ENCODE measurements at places on chromosomes 13 and 19.

- DNase-seq: peak; percentile 43
Observed at GRCh38 chr19:15304140-15304705, 28.1 kb downstream of the BRD4 start.

DNA sequence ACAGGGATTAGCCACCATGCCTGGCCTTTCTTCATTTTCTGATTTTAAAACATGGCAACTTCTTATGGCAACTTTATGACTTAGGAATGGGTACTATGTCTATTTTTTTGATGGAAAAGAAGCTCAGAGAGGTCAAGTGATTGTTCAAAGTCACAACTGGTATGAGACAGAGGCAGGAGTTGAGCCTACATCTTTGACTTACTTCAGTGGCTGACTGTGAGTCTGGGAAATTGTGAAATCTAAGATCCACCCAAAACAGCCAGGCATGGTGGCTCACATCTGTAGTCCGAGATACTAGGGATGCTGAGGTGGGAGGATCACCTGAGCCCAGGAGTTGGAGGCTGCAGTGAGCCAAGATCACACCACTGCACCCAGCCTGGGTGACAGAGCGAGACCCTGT lies 2.4 kb upstream of the ACTL9 start:
- no peak for DNase-seq

- no peak for DNase-seq
Observed at GRCh38 chr19:21101521-21102242, 19.7 kb downstream of the ZNF714 start.

DNA sequence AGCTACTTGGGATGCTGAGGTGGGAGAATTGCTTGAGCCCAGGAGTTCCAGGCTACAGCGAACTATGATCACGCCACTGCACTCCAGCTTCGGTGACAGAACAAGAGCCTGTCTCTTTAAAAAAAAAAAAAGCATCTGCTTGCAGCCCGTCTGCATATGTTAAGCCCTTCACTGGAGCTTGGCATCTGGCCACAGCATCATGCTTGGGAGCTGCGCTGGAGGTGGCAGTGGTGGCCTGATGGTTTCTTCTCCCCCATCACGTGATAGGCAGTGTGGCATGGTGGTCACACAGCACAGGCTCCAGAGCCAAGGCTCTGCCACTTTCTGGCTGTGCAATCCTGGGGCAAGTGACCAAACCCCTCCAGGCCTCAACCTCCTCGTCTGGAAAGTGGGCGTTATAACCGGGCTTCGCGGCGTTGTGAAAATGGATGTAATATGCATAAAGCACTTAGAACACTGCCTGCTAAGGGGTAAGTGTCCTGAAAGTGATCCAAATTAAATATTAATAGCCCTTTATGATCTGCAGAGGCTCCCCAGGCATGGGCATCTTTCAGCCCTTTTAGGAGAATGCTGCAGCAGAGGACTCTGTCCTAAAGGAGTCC lies 24.4 kb downstream of the MARK4 start:
- no peak for DNase-seq

- peak; percentile 97 for DNase-seq
Observed at GRCh38 chr13:72727417-72728289, at the start of the genes BORA and MZT1. Gene BORA (plus strand): TSS chr13:72727923. CDS start chr13:72728941, 1,018 bp downstream. Gene MZT1 (minus strand): TSS chr13:72727629. CDS start chr13:72727602, 27 bp downstream.

- DNase-seq: no peak
Observed at GRCh38 chr19:13022111-13022858, 27.0 kb downstream of the NFIX start.

DNA sequence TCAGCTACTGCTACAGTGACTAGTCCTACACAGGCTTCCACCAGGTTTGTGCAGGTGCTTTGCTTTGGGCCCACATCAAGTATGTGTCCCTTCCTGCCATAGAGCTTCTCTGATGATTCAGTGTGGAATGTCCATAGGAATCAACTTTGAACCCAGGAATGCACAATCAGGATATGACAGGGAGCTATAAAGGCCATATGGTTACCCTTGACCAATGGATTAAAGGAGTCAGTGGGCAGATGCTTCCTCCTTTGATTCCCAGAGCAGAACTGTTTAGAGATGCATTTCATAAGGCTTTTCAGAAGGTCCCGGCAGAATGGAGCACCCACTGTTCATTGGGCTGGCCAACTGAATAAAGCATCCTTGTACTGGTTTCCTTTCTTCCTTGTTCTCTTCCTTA lies 145.2 kb upstream of the WASF3 start:
- DNase-seq: no peak

DNA sequence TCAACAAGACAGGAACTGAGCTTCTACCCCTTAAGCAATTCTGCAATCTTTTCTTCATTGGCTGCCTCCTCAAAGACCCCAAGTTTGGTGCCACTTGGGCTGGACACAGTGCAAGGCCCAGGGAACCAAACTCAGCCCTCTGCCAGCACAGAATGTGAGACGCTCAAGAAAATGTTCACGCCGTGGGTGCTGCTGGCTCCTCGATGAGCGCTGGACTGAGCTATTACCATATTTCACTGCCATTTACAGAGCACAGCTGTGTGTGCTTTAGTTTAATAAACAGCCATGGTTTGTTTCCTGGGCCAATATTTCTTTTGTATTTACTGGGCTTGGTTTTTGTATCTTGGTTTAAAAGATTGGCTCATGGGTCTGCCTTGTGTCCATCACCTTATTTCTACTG lies 138.8 kb upstream of the VSTM2B start:
- no peak for DNase-seq

DNA sequence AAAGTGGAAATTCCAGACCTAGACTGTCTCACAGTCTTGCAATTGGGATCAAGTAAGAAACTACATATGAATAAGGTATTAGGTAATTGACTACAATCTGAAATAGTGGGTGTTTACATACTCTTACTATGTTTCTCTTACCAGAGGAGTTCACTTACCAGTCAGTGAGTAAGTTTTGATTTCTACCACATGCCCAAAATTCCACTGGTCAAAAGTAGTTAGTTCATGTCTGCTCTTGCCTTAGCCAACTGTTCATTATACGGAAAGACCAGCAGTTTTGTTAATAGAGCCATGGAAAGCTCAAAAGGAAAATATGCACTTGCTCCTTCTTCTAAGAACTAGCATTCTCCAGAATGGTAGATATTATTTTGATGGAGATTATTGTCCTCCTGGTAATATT lies 490.8 kb downstream of the RFC3 start:
- DNase-seq: no peak

- DNase-seq: no peak
Observed at GRCh38 chr13:33411312-33411711, 125.8 kb upstream of the STARD13 start.

- DNase-seq: peak; percentile 47
Observed at GRCh38 chr19:10936661-10937084, 8.1 kb downstream of the TIMM29 start.

GRCh38 chr13:95480791-95481780 lies 71.4 kb upstream of the CLDN10 start:
- DNase-seq: no peak

- DNase-seq: no peak
Observed at GRCh38 chr13:71912524-71912923, 45.5 kb upstream of the DACH1 start.

- DNase-seq: no peak
Observed at GRCh38 chr19:2722541-2723344, 1.6 kb upstream of the DIRAS1 start.

Data from stimulated activated CD4-positive, alpha-beta T cell treated with anti-CD3 and anti-CD28 coated beads, Interleukin-4, amount 100 ng/mL, for 24 hours (primary cell).